ENCODE measurements at places on chromosomes 2 and 18. TPM values are rescaled to one million over a fixed set of nuclear protein-coding genes. Genes with fewer than 3 reads are reported as not detected.

Gene AMER3
- not detected for total RNA-seq

Gene SPATA3
- 0.71 TPM for total RNA-seq

Gene MYOM1
- 0.71 TPM for total RNA-seq

Gene EMILIN2
- 18.6 TPM for total RNA-seq

Gene CFAP53
- total RNA-seq = 0.56 TPM

Gene CAPN14
- 0.12 TPM for total RNA-seq

Gene SERPINB4
- total RNA-seq = not detected

Gene KCNG2
- not detected for total RNA-seq

Gene MALL
- not detected for total RNA-seq

Gene TUBB6
- total RNA-seq = 0.69 TPM

Gene REEP1
- total RNA-seq = 0.20 TPM

Gene PXDN
- total RNA-seq = 0.20 TPM

Gene KANSL3
- 47.2 TPM for total RNA-seq

Gene UGT1A5
- not detected for total RNA-seq

Gene MC2R
- not detected for total RNA-seq

Gene ANKRD62
- total RNA-seq = not detected

- DNase-seq = no peak
- H3K27me3 ChIP-seq = peaks cover 6% of the 10 kb centered on the region
- H3K4me3 ChIP-seq = no peak overlapping the region
- no peaks in the 10 kb centered on the region for H3K36me3 ChIP-seq
- no peak overlapping the region for H3K27ac ChIP-seq
- H3K4me1 ChIP-seq = no peaks in the 10 kb centered on the region
These were observed 56.9 kb downstream of the DPYSL5 start for GRCh38 chr2:26904839-26905238.

DNA sequence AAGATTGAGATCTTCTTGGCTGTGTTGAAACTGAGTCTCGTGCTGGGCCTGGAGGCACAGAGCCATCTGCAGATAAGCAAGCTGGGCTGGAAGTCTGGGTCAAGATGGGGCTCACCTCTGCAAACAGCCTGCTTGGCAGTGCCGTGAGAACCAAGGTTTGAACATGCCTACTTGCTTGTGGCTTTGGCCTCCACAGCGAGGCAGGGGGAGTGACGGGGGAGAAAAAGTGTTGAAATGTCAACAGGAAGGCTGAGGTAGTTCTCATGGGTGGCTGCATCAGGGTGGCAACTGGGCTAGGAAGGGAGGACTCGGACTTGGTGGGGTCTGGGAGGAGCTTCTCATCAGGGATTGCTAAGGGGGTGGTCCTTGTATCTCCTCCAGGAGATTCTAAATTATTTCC, 99.7 kb downstream of the THNSL2 start:
- H3K4me3 ChIP-seq = no peak overlapping the region
- no peaks in the 10 kb centered on the region for H3K27me3 ChIP-seq
- DNase-seq = no peak
- no peaks in the 10 kb centered on the region for H3K36me3 ChIP-seq

GRCh38 chr2:74077636-74078035, 70.1 kb downstream of the BOLA3 start:
- H3K36me3 ChIP-seq = peaks cover 23% of the 10 kb centered on the region
- no peak for DNase-seq
- H3K4me1 ChIP-seq = peaks cover 6% of the 10 kb centered on the region

GRCh38 chr2:174678395-174678794, 80.8 kb upstream of the WIPF1 start:
- H3K4me3 ChIP-seq = no peak overlapping the region
- H3K27me3 ChIP-seq = no peaks in the 10 kb centered on the region
- H3K27ac ChIP-seq = no peak overlapping the region
- peaks cover 34% of the 10 kb centered on the region for H3K36me3 ChIP-seq

- H3K36me3 ChIP-seq = no peaks in the 10 kb centered on the region
- no peaks in the 10 kb centered on the region for H3K4me1 ChIP-seq
- no peak overlapping the region for H3K4me3 ChIP-seq
- DNase-seq = no peak
- no peaks in the 10 kb centered on the region for H3K27me3 ChIP-seq
These were observed 62.4 kb downstream of the LYPD1 start for GRCh38 chr2:132607426-132608090.

DNA sequence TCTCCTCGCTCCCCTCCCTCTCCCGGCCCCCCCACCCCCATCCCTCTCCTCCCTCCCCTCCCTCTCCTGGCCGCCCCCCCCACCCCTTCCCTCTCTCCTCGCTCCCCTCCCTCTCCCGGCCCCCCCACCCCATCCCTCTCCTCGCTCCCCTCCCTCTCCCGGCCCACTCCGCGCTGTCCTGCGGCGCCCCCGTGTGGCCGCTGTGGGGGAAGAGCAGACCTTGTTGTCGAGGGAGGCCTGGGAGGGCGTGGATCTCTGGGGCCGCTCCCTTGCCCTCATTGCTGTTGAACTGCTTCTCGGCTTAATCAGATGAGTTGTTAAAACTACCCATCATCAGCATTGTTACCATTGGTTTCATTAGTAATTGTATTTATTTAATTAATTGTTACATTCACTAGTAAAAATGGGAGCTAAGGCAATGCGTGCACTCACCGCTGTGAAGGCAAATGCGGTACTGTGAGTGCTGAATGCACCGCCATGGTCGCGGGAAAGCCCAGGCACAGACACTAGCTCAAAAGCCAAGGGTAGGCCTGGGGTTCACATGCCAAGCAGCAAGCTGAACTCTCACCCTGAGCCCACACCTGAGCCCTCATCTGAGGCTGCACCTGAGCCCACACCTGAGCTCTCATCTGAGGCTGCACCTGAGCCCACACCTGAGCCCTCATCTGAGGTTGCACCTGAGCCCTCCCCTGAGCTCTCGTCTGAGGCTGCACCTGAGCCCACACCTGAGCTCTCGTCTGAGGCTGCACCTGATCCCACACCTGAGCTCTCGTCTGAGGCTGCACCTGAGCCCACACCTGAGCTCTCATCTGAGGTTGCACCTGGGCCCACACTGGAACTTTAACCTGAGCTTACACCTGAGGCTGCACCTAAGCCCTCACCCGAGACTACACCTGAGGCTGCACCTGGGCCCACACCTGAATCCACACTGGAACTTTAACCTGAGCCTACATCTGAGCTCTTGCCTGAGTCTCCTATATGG, 8.8 kb downstream of the RTP5 start:
- DNase-seq = peak; percentile 78
- H3K4me3 ChIP-seq = no peak overlapping the region
- peaks cover 4% of the 10 kb centered on the region for H3K36me3 ChIP-seq
- H3K27ac ChIP-seq = no peak overlapping the region

- H3K4me3 ChIP-seq = no peak overlapping the region
- no peaks in the 10 kb centered on the region for H3K27me3 ChIP-seq
- no peaks in the 10 kb centered on the region for H3K36me3 ChIP-seq
These were observed 26.4 kb upstream of the MSTN start for GRCh38 chr2:190088917-190089316.

DNA sequence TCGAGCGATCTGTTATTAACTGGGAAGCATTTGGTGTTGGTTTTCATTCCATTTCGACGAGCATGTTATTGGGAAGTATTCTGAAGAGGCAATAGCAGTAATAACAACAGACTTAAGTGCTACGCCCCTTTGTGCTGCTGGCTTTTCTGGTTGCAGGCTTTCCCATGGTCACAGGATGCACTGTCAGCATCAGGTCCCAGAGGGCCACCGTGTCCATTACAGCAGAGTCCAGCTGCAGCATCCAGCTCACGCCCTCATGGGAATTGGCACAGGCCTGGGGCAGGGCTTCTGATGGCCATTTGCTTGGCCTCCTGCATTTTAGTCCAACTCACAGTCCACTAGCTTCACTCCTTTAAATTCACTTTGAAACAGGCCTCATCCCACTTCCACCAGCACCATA, 44.4 kb downstream of the BCL2L11 start:
- peaks cover 6% of the 10 kb centered on the region for H3K27me3 ChIP-seq
- no peak overlapping the region for H3K4me3 ChIP-seq
- no peak overlapping the region for H3K27ac ChIP-seq
- peaks cover 19% of the 10 kb centered on the region for H3K36me3 ChIP-seq
- no peak for DNase-seq

- H3K4me3 ChIP-seq = no peak overlapping the region
- peaks cover 21% of the 10 kb centered on the region for H3K27me3 ChIP-seq
- H3K36me3 ChIP-seq = no peaks in the 10 kb centered on the region
These were observed 14.8 kb downstream of the MOGAT1 start for GRCh38 chr2:222686086-222686750.

DNA sequence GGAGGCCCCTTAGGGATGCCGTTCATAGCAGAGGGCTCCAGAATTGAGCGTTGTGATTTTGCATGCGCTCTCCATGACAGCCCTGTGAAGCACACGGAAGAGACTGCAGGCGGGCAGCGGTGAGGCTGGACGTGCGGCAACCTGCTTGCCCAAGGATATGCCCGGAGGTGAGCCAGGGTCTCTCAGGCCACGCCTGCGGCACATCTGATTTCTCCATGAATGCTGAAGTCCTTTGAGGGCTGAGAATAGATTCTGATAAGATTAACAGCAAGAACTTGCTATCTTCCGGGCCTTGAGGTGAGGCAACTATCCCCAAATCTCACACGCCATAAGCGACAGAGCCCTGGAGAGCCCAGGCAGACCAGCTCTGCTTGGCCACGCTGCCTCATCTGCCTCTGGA, 55.6 kb upstream of the LAMA1 start:
- no peak overlapping the region for H3K4me3 ChIP-seq
- no peaks in the 10 kb centered on the region for H3K4me1 ChIP-seq
- no peaks in the 10 kb centered on the region for H3K27me3 ChIP-seq

Measured in activated CD4-positive, alpha-beta T cell treated with anti-CD3 and anti-CD28 coated beads, Interleukin-2, amount 10 ng/mL, durations not matched to agents 7 days and 5 days (primary cell).